ENCODE measurements at places on chromosomes 12 and 14.

DNA sequence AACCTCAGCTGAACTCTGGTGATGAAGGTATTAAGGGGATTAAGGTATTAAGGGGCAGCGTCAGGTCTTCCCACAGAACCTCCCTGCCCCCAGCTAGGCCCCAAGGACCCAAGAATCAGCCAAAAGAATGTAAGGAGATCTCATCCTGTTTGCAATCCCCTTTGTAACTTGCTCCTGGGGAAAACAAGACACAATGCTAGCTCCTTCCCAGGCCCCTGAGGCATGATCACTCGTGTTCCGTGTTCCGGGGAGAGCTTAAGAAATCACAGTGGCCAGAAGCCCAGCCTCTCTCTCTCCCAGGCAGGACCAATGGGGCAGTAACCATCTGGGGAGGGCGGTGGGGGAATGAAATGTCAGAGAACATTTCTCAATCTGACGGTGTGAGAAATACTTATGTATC, 33.2 kb downstream of the PIGH start:
- DNase-seq = no peak

GRCh38 chr12:52809166-52809565, 4.8 kb downstream of the KRT4 start:
- DNase-seq = no peak

DNA sequence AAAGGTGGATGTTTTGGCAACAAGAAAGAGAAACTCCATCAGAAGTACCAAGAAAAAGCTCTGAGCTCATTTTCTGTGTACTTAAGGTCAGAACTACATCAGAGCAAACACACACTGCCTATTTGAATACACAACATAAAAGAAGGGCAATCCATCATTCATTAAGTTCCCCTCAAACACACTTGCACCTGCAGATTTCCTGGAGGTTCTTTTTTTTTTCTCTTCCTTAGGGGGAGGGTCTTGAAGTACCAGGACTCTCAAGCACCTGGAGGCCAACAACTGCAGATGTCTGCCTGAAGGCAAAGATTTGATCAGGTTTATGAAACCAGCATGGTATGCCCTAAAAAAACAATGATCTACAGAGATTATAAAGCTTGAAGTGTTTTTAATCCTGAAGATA, 26.1 kb upstream of the PTHLH start:
- no peak for DNase-seq

DNA sequence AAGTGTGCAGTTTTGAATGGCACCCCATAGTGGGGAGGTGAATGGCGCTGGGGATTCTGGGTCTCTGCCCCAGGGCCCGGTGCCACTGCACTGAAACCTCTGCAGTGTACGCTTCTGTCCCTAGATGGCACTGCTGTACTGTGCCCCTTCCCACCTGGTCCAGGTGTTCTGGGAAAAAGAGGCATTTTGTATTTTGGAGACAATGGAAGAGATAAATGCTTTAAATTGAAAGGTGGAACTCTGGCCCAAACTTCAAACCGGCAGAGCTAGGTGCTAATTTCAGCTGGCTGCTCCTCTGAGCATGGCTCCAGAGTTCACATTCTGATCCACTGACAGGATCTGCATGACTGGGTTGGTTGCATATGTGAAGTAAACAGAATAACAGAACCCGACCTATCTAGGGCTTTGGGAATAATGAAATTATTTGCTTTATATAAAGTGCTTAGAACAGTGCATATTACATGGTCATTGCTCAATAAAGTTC, 52.2 kb downstream of the KRT80 start:
- no peak for DNase-seq

GRCh38 chr12:69389831-69390230, 30.3 kb downstream of the YEATS4 start:
- DNase-seq = no peak

DNA sequence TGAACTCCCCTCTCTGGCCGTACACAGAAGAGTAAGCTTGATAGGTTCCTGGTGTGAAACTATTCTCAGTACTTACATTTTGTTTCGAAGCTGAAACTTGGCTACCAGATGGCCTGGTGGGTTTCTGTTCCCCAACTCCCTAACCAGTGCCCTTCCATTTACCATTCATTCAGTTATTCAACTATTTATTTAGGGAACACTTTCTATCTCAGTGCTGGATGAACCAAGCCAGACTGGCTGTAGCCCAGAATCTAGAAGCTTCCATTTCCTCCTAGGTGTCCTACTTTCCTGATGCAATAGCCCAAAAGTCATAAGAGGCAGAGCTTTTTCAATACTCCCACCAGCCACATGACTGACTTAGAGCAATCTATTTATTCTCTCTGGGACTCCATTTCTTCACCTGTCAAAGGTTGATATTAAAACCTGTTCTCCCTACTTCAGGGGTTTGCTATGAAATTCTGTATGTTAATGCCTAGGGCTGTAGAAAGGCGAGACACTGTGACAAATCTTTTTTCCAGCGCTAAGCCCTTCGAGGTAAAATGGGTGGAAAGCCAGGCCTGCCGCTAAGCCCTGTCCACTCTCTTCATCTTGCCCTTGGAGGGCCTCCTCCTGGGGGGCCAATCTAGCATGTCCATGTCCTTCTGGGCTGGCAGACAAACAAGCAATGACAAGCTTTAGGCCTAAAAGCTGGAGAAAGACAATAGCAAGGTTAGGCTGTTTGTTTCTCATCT, 8.1 kb upstream of the IRF2BPL start:
- DNase-seq = no peak

DNA sequence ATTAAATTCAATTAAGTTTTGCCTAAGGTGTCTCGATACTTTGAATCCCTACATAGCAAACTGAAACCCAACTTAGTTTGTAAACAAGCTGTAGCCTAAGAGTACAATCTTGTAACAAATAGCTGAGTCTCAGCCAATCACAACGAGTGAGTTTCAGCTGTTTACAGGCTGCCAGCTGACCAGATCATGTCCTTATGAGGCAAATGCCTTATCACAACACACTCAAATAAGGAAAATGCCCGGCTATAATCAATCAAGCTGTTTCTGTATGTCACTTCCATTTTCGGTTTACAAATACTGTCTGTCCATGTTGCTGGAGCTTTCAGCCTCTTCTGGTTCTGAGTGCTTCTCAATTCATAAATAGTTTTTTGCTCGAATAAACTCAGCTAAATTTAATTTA, 943.8 kb downstream of the SLC16A7 start:
- no peak for DNase-seq

GRCh38 chr12:65568517-65568916, 255.8 kb upstream of the HMGA2 start:
- no peak for DNase-seq

- no peak for DNase-seq
Observed at GRCh38 chr12:67649261-67649569, 670 bp downstream of the DYRK2 start.

GRCh38 chr12:44002607-44003006, 166.7 kb downstream of the TMEM117 start:
- no peak for DNase-seq

Measured in right renal pelvis (tissue), 4 donors.